HS-5 (cell line): ENCODE measurements at places on chromosomes 5 and 9.
A peak's percentile ranks its signal among the peaks of the same experiment; 100 is the strongest.

- no peak for DNase-seq
These were observed 179.5 kb downstream of the TRIO start for GRCh38 chr5:14322437-14323187.

DNA sequence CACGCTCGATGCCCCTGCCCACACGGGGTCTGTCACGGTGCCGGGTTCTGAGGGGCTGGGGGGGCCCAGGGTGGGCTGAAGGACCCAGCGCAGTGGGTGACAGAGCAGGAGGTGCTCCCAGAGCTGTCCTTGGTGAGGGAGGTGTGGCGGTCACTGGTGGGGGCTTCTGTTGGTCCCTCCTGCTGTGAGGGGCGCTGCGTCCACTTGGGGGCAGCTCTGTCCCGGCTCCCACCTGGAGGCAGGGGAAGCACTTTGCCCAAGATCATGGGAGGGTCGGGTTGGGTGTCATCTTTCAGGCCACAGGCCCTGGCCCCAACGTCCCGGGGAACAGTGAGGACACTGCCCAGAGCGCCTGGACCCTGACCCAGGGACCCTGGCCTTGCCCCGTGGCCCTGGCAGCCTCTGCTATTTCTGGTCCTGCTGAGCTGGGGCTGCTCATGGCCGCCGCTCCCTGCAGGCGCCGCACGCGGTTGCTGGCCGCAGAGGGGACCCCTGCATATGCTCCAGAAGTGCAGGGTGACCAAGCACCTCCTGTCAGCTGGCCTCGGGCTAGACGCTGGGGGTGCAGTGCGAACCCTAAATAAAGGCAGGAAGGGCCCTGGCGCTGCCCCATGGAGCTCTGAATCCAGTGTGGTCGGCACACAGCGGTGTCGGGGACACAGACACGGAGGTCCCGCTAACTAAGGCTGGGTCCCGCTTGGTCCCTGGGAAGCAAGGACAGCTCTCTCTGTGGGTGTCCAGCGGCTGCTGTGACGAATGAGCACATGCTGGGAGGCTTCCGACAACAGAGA, 11.6 kb upstream of the RNU6ATAC start:
- DNase-seq, result no peak

DNA sequence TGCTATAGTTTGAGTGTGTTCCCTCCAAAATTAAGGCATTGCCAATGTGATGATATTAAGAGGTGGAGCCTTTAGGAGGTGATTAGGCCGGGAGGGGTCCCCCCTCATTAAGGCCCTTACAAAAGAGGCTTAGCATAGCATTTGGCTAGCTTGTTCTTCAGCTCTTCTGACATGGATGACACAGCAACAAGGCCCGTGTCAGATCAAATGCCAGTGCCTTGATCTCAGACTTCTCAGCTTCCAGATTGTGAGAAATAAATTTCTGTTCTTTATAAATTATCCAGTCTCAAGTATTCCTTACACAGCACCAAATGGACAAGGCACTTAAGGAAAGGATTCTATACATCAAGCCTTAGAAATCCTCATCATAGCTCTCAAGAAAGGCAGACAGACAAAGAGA, 31.8 kb downstream of the SLC38A9 start:
- no peak for DNase-seq

DNA sequence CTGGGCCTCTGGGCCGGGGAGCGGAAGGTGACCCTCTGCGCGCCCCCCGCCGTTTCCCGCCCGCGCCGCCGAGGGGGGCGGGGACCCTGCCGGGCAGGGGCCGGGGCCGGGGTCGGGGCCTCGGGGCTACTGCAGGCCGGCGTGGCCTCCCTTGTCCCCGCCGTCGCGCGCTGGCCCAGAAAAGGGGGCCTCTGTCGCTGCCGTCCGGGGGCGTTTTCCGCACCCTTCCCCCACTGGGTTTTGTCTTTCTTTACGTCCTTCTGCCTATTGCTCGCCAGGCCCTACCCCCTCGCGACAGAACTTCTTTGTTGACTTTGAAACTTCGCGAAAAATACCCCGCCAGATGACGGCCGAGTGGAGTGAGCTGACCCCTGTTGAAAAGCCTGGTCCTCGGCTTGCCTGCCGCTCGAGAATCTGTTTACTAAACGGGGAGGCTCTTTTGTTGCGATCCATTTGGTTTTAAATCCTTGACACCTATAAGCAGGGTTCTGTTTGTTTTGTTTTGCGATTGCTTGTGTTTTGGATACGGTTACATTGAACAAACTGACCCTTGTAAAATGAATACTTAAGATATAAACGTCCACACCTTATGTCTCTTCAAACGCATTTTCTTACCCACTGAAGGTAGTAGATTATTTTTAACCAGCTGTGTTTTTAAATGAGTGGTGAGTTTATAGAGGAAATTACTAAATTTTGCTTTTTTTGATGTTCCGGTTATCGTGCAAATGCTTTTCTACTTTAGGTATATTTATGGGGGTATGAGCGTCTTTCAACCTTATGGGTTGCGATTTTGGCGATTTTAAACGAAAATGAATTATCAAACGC, 765 bp downstream of the MARCHF6 start:
- no peak for DNase-seq

- DNase-seq, result no peak
These were observed 25.6 kb upstream of the GFPT2 start for GRCh38 chr5:180378438-180379344.

- DNase-seq, result peak; percentile 29
These were observed 8.9 kb upstream of the FBXO38 start for GRCh38 chr5:148374690-148375360.

DNA sequence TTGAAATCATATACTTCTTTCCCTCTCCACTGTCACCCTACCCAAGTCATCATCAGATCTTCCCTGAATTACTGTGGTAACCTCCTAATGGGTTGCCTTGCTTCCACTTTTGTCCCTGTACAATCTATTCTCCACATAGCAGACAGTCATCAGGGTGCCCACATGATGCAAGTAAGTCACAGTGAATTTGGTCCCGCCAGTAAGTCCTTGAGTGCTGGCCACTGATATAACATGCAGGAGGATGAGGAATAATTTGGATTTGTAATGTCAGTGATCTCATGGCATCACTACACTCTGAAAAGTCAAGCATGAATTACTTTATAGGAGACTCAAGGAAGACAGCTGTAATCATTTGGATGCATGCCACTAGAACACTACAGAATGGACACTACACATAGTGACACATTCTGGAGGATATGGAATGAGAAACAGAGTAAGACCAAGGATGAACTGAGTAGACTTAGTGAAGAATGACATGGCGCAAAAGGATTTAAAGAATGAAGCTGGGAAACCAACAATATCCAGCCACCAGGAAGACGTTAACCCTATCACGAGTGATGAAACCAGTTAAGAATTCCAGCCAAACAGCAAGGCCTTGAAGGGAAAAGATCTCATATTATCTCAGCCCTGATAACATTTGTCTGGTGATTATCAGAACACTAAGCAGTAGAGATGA, 28.6 kb downstream of the MARCHF3 start:
- DNase-seq, result peak; percentile 99

DNA sequence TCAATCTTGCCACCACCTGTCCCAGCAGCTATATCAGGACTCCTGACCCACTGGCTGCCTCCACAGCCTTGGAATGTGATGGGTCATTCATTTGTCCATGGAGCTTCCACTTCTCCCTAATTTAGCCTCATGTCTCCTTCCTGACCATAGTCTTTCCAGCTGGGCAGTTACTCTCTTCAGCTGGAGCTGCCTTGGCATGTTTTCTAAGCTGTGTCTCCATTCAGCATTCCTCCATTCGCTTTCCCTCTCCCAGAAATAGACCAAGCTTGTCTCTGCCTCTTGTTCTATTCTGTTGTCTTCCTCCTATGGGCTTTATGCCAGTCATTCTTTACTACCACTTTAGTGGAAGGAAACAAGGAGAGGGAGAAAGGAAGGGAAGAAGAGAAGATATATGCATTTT, 5.3 kb upstream of the CTXN3 start:
- DNase-seq, result no peak

DNA sequence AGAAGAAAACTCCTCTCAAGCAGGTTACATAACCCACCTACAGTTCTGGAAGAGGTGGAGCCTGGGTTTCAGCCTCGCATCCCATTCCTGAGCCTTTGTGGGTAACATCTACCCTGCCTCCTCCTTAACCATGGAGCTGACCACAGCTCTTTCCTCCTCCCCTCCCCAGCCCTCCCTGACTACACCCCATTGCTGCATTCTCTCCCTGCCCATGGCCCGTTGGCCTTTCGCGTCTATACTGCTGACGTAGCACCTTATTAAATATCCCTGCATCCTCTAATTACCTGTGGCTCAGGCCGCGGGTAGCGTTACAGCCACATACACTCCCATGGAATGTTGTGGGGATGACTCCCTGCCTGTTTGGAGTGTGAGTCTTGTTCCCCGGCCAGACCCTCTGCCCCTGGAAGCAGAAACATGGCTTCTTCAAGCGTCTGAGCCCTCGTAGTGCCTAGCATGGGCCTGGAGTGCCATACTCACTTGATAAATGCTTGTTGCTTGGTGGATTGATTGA, 72.8 kb downstream of the WWC1 start:
- DNase-seq, result peak; percentile 36

GRCh38 chr9:36971935-36972488, 62.1 kb downstream of the PAX5 start:
- DNase-seq, result no peak

DNA sequence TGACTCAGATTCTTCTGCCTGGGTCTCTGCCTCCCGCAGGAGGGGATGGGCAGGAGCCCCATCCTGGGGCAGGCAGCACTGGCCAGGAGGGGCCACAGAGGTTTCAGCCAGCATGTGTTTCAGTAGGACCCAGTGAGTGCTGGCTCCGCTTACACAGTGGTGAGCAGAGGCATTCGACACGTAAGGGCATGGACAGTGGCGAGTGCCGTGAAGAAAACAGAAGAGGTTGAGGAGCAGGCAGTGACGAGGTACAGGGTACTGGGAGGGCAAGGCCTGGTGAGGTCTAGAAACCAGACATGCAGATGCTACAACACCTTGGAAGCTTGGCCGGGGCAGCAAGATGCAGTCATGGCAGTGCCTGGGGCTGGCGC, 41.5 kb downstream of the CACNA1B start:
- no peak for DNase-seq

DNA sequence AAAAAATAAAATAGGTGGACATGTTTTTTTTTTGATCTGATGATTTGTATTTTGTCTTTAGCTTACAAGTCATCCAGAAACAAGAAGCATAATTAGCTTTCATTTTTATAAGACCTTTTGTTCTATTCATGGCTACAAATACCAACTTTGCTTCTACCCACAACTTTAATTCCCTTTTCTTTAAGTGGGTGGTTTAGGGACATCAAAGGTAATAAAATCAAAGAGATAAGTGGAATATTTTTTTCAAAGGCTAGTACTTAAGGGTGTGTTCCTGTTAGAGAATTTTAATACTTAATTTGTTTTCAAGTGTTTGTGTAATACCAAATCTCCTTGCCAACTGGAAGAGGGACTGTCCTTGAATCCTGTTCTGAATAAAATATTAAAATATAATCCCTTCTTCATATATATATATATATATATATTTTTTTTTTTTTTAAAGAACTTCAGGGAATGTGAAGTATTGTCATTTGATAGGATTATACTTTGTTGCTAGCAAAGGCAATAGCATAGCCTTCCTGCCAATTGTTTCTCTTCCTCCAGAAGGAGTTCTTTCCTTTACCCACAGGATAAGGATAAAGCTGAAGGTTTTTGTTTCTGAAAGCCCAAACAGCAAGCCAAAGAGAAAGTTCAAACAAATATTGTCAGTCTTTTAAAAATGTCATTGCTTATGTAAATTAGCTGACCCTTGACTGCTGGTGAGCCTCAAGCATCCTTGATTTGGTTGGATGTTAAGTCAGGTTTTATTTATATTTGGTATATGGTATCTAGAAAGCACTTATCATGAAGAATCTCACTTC, 108.9 kb downstream of the PAM start:
- no peak for DNase-seq

GRCh38 chr9:36322462-36322861, 64.2 kb upstream of the GNE start:
- no peak for DNase-seq

DNA sequence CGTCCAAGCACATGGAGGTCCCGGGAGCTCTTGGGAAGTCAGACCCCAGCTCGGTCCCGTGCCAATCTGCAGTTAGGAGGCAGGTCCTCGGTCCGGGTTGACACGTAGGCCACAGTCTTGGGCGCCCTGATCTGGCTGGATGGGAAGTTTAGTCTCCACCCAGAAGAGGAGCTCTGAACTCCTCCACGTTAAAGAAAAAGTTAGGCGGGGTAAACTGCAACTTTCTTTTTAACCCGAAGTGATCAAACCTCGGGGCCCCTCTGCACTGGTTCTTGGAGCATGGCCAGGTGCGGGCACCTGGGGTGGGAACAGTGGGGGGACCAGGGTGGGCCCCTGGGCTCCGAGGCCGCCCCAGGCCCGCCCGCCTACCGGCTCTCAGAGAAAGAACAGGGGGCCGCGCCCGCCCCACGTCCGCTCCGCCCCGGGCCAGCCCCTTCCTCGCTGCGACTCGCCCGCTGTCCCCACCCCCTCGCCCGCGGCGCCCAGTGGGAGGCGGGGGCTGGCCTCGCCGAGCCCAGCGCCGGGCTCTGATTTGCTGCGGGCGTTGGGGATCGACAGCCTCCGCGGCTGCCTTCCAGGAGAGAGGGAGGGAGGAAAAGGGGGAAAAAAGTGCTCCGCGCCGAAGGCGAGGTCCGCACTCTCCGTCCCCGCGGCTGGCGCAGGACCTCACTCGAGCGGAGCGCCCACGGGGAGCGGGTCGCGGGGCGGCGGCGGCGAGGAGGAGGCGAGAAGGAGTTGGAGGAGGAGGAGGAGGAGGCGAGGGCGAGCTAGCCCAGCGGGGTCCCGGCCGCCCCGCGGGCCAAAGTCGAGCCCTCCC, at the start of gene COL5A1:
Gene COL5A1, plus strand, starts transcription at position 631 of the 817 bp plus-strand sequence. CDS start 385 bp downstream, outside the sequence.
- DNase-seq, result peak; percentile 64

GRCh38 chr9:108668938-108669335, 186.8 kb downstream of the ACTL7B start:
- DNase-seq, result no peak
